ENCODE measurements at places on chromosomes 5 and 9. TPM values are rescaled to one million over a fixed set of nuclear protein-coding genes. Genes with fewer than 3 reads are reported as not detected.

Gene GDNF
- total RNA-seq = not detected

Gene ANKRD20A1
- not detected for total RNA-seq

Gene SLC45A2
- under 0.01 TPM for total RNA-seq

Gene CENPK
- total RNA-seq = 16.1 TPM

Gene FBXW2
- total RNA-seq = 20.2 TPM

Gene MUSK
- 0.15 TPM for total RNA-seq

Gene ANKRD34B
- not detected for total RNA-seq

Gene IFNB1
- total RNA-seq = not detected

Gene FOXD4
- 0.34 TPM for total RNA-seq

Gene ADAMTS2
- total RNA-seq = 28.1 TPM

Gene FOXD4L4
- not detected for total RNA-seq

Gene CCDC171
- 1.5 TPM for total RNA-seq

Gene TIGD6
- total RNA-seq = 2.9 TPM

Gene NIM1K
- 0.74 TPM for total RNA-seq

Gene SMIM33
- not detected for total RNA-seq
